ENCODE measurements at places on chromosomes 11 and 22.

- DNase-seq, result no peak
Measured at GRCh38 chr22:26547426-26547825, 35.2 kb upstream of the TFIP11 start.

- no peak for DNase-seq
Measured at GRCh38 chr11:112963368-112963955, 2.2 kb downstream of the NCAM1 start.

DNA sequence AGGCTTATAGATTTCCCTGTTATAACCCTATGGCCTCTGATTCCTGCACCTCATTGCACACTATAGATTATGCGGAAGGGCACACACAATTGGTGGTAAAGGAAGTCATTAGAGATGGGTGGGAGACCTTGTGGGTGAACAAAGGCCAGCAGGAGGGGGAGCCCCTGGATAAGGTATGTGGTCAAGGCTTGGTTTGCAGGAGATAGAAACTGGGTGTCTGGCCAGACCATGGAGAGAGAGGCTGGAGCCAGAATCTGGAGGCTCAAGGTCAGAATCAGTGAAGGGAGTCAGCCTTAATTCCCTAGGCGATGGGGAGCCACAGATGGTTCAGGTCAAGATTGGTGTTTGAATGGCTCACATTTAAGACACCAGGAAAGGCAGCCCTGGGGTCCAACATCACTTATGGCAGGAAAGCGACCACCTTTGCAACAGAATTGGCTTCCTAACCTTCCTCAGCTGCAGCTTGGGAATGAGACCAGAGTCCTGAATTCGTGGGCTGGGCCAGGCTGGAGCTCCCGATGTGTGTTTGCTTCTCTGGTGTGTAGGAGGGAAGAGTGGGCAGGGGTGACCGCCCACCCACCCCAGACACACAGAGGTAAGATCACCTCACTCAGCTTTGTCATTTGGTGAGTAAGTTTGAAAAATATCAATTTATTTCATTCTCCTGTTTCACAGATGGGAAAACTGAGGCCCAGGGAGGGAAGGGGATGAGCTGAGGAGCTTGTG lies 22.7 kb upstream of the SCUBE1 start:
- DNase-seq, result no peak

GRCh38 chr22:41030891-41031290 lies 61.5 kb upstream of the EP300 start:
- DNase-seq, result no peak

GRCh38 chr11:59810911-59811259 lies 307 bp upstream of the MRPL16 start:
- no peak for DNase-seq

DNA sequence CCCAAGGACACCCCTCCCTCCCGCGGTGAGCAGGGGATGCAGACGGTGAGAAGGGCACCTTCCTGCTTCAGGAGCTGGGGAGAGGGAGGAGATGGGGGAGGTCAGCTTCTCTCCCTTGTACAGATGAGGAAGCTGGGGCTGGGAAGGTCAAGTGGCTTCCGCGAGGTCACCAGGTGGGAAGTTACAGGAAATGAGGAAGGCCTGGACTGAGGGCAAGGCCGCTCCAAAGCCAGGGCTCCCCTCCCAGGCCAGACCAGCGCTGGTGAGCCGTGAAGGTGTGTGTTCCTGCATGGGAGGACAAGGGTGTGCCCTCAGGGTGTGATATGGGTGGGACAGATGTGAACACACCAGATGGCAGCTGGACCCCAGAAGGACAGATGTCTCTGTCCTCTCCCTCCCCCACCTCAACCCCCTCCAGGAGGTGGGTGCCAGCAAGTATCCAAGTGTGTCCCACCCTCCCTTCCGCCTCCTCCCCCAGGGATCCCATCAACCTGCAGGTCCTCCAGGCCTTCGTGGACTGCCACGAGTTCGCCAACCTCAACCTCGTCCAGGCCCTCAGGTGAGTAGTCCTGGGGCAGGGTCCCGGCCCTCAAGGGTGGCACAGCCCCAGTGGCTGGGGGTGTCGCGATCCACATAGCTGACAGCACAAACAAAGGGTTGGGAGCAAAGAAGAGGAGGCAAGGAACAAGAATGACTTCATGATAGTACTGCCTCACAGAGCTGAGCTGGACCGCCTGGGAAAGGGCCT lies 16.6 kb downstream of the CYTH4 start:
- DNase-seq, result no peak

- DNase-seq, result no peak
Measured at GRCh38 chr11:64359712-64360445, 917 bp downstream of the RPS6KA4 start.

DNA sequence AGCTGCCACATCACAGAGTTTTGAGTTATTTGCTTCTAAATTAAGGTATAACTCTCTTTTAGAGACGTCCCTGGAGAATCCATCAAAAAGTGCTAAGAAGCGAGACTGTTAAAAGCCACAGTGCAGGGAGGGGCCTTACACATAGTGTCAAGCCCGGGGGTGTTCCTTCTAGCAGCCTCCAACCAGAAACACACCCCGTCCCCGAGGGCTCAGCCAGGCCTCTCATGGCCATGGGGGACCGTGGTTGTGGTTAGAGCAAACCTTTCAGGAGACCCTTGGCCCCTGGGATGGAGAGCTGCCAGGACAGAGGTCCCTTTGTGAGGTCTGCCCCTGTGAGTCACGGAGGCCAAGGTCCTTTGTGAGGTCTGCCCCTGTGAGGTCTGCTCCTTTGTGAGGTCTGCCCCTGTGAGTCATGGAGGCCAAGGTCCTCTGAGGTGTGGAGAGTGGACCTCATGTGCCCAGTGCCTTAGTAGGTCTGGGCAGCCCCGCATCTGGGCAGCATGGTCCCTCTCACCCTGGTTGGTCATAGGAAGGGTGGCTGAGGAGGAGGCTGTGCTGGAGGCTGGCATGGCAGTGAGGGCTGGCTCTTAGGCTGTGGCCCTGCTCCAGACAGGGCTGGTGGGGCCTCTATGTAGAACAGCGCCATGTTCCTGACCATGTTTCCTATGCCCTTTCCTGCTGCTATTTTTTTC lies 5.4 kb downstream of the GNAZ start:
- DNase-seq, result no peak

DNA sequence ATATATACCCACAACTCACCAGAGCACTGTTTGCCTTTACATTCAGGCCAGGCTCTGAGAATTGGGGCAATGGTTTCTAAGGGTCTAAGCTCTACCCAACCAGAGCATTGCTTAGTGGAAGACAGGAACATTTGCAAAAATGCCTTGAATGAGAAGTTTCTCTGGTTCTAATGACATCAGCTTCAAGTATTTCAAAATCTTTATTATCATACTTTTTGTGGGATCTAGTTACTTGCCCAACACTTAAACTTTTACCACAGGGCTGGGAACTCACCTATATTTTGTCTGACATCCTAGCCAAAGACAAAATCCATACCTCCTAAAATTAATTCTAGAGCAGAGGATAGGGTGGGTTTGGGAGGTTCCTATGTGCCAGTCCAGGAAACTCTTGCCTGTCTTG lies 51.5 kb downstream of the INSC start:
- no peak for DNase-seq

DNA sequence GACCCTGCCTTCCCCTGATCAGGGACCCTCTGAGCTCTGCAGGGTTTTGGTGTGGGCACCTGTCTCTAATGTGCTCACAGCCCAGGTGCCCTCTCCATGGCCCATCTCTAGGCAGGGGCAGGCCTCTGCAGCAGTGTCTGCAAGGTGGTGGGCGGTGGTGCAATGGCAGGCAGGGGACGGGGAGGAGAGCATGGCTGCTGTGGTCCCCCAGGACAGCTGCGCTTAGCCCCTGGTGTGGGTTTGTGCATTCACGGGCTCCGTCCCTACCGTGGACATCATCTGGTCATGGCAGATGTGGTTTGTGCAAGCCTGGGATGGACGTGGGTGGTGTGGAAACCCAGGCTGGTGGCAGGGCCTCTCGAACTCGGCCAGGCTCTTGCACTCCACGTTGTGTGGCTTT lies 443.1 kb downstream of the TBC1D22A start:
- DNase-seq, result no peak

- no peak for DNase-seq
Measured at GRCh38 chr11:28117712-28118111, 9.5 kb downstream of the METTL15 start.

- no peak for DNase-seq
Measured at GRCh38 chr22:26429458-26430286, 612 bp downstream of the ASPHD2 start.

DNA sequence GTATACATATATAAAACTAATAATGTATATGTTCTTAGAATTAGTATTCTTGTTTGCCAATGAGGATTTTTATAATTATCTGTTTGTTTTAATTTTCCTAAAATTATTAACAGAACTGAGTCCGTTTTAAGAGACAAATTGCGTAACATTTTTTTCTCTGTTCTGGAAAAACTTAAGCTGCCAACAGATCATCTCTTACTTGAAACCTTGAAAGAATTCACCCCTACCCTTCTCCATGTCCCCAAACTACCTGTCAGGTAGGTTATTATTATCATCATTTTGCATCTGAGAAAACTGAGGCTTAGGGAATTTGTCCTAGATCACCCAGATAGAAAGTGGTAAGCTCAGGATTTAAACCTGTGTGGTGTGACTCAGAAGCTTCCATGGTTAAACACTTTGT lies 14.7 kb downstream of the SLC5A4 start:
- DNase-seq, result no peak

GRCh38 chr11:2151500-2152257 lies 9.3 kb downstream of the INS start:
- no peak for DNase-seq

- DNase-seq, result no peak
Measured at GRCh38 chr11:125236072-125236825, 71.7 kb downstream of the PKNOX2 start.

- no peak for DNase-seq
Measured at GRCh38 chr11:57457643-57458023, 2.7 kb upstream of the RTN4RL2 start.

DNA sequence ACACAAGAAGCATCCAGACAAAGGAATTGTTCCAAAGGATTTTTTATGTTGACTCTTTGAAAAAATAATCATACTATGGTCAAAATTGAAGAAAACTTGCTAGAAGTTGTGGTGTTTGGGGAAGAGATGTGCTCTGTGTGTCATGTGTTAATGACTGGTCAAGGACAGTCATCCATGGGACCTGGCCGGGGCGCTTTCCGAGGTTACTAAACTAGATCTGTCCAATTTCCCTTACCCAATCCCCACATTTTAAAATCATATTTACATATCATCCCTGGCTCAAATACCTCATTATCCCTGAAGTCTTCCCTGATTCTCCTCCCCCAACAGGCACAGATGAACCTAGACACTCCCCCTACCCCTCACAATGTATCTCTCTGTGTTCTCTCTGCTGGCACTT lies 289.4 kb downstream of the TENM4 start:
- DNase-seq, result no peak

DNA sequence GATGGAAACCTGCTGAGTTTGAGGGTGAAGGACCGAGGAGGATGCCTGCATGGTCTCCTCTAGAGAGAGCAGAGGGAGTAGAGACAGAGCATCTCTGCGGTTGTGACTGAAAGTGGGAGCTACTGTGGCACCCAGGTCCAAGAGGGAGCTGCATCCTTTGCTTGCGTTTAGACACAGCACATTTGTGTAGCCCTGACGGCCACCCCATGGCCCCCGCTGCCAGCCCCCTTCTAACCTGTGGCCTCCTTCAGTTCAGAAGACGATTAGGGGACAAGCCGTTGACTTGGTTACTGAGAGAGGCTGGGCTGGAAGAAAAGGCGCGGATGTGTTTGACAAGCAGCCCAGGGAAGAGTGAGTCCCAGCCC lies 690.9 kb downstream of the BRD1 start:
- no peak for DNase-seq

GRCh38 chr11:119772076-119772475 lies 43.1 kb upstream of the NECTIN1 start:
- no peak for DNase-seq

GRCh38 chr11:35566181-35566580 lies 40.8 kb upstream of the PAMR1 start:
- DNase-seq, result no peak

GRCh38 chr11:25927411-25927953 lies 404.4 kb upstream of the ANO3 start:
- no peak for DNase-seq

DNA sequence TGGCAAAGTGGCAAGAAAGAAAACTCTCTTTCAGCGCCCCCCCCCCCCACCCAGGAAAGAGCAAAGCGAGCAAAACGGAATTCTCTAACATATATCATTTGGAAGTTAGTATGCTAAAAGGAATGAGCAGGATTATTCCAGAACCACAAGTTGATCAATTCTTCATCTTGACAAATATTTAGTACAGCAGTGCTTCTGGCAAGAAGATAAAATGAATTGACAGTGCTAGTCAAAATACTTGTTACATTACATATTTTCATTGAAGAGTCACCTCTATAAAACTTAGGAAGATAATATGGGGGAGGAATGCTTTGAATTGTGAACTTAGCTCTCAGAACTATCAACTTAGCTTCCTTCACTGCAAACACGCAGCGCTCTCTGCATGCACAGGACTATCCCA lies 377.4 kb downstream of the DYNC2H1 start:
- DNase-seq, result no peak

GRCh38 chr11:91981995-91982394 lies 242.6 kb upstream of the FAT3 start:
- no peak for DNase-seq

DNA sequence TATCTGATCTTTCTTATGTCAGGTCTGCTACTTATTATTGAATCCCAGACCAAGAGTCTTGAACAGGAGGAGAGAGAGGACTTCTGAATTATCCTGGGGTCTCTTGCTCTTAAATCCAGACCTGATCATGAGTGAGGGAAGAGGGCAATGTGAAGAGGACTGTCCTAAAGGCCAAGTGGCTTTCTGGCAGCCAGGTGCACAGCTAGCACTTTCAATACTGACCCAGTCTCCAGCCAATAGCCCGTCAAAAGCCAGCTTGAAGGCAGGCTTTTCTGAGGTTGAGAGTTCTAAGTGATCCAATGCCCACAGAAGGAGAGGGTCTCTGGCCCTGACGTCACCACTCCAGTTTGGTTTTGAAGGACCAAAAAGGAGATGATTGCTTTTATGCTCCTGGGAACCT lies 37.2 kb downstream of the FBXO7 start:
- no peak for DNase-seq

- no peak for DNase-seq
Measured at GRCh38 chr11:14813516-14813915, 78.5 kb downstream of the CYP2R1 start.

DNA sequence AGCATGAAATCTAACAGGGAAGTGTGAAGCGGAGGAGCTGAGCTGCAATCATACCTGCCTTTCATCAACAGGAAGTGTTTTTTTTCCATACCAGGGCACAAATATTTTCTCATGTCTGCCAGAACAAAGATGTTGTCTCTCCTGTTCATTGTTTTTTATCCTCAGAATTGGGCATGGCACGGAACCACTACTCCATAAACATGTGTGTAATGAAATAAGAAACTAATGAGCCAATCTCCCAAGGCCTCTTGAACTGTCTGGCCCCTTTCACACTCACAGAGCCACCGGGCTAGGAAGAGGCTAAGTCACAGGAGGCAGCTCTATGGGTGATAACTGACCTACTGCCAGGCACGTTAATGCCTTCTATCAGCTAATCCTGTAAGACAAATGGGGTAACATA lies 124.4 kb downstream of the ETS1 start:
- DNase-seq, result no peak
